Activated CD4-positive, alpha-beta T cell treated with anti-CD3 and anti-CD28 coated beads for 1 hour (primary cell): ENCODE measurements at places on chromosomes 2 and 18.

- DNase-seq, result no peak
These were observed 34.1 kb downstream of the PPP1R1C start for GRCh38 chr2:182019731-182020130.

GRCh38 chr2:215698566-215698965 is 262.7 kb upstream of the FN1 start:
- DNase-seq, result no peak

DNA sequence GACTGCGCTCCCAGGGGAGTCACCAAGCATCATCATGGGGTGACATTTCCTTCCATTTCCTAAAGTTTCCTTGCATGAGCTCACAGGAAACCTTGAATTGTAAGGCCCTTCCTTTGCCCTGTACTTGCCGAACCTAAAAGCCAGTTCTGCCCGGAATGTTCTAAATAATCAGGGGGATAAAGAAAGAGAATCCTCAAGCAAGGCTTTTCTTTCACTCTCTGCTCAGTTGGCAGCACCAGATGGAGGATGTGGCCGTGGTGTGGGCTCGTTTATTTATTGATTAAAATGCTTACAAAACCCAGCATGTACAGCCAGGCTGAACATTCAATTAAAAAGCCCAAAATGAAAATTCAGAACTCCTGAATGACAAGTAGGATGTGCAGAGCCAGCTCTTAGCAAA is 170.5 kb downstream of the SH3RF3 start:
- no peak for DNase-seq

GRCh38 chr18:58144106-58144505 is 100.1 kb downstream of the NEDD4L start:
- DNase-seq, result no peak

- DNase-seq, result no peak
These were observed 98.2 kb downstream of the MRO start for GRCh38 chr18:50721451-50722120.

- DNase-seq, result peak; percentile 60
These were observed 94.4 kb upstream of the TGFA start for GRCh38 chr2:70647873-70648481.

DNA sequence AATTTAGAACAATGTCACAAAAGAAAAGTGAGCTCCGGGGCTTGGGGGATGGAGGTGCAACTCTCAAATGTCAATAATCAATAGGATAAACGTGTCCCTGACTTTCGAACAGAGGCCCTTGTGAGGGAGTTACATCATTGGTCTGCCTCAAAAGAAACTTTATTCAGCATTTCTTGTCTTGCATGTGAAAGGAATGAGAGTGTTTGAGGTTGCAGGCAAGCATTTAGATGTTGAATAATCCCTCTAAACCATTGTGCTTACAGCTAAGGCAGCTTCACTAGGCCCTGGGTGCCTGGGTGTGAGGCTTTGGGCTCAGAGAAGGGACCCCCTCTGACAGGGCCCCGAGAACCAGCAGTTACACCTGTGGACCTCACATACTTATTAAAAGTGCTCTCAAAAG is 28.6 kb upstream of the FHL2 start:
- DNase-seq, result no peak

- DNase-seq, result no peak
These were observed 269.2 kb downstream of the XIRP2 start for GRCh38 chr2:167157523-167157922.

GRCh38 chr2:1489486-1489885 is 76.2 kb downstream of the TPO start:
- no peak for DNase-seq

DNA sequence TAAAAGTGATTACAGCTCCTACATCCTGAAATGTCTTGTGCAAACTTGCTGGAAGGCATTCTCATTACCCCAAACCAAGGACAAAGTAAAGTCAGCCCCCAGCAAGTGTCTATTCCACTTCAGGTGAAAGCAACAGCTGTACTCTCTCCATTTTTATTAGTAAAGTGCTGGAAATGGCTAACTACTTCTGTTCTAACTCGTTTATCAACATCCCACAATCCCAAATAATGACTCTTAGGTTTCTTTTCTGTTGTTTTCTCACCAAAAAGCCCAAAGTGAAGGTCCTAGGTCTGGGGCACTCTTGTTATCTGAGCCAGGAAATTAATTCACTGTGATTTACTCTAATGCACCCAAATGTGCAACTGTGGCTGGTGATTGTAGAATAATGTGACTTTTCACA is 105.7 kb downstream of the LRRC30 start:
- DNase-seq, result no peak

DNA sequence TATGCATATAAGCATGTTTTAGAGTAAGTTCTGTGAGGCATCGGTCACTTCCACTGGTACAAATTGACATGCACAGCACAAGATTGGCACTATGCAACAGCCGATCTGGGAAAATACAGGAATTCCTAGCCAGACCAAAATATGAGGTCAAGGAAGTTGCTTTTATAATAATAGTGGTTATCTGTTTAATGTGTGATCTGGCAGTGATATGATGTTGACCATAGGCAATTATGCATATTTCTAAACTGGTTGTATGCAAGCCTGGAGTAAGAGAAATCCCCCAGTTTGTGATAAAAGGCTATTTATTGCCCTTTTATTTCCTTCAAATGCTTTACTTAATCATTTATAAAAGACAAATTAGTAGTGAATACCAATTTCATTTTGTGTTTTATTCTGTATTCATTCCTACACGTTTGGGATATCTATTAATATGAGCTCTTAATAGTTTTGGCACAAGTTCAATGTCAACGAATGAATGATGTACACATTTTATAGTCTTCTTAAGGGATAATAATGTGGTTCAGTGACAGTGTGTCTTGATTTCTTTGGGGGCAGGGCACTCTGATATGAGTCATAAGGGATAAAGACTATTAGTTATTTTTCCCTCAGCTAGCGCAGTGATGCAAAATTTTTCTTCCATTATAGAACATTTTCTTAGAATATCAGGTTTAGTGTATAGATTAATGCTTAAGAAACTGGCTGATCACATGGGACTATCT is 34.7 kb upstream of the ZEB2 start:
- no peak for DNase-seq

DNA sequence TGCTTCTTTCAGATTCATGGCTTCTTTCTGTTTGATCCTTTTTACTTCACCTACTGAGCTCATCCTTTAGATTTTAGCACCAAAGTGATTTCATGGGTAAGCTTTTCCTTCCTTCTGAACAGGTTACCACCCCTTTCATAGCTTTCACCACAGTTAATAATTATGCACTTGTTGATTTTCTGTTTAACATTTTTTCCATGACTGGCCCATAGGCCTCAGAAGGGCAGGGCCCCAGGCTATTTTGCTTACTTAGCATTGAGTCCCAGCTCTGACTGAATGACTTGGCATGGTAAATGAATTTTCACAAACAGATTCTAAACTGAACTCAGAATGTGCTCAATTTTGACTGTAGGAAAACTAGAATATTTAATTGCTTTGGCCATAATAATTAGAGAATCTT is 177.0 kb downstream of the GCA start:
- no peak for DNase-seq

- DNase-seq, result no peak
These were observed 117.5 kb downstream of the ATP9B start for GRCh38 chr18:79186649-79187048.

GRCh38 chr2:177124371-177124770 is 88.2 kb upstream of the HNRNPA3 start:
- DNase-seq, result no peak
